Bronchial smooth muscle cell (primary cell): ENCODE measurements at places on chromosomes 4 and X. TPM values are rescaled to one million over a fixed set of nuclear protein-coding genes. Genes with fewer than 3 reads are reported as not detected.

The GUCY1B1 gene
- 39.1 and 46.3 TPM in 2 replicates for total RNA-seq

The GC gene
- not detected in 2 replicates for total RNA-seq

The FOXP3 gene
- not detected in 2 replicates for total RNA-seq

The TRPC5OS gene
- total RNA-seq = not detected in 2 replicates

The TLR2 gene
- total RNA-seq = 0.17 and 0.32 TPM in 2 replicates

The SSX2B gene
- total RNA-seq = not detected in 2 replicates

The FAM9C gene
- total RNA-seq = under 0.01 and 0.16 TPM in 2 replicates

The MAGEB2 gene
- not detected in 2 replicates for total RNA-seq

The CSN1S1 gene
- not detected in 2 replicates for total RNA-seq

The RBMX2 gene
- 38.9 and 42.6 TPM in 2 replicates for total RNA-seq

The PALLD gene
- total RNA-seq = 48.2 and 62.4 TPM in 2 replicates

The DMRTC1 gene
- total RNA-seq = not detected in 2 replicates

The SRPK3 gene
- total RNA-seq = 0.32 and 0.43 TPM in 2 replicates

The PCDH7 gene
- total RNA-seq = 10.9 and 78.5 TPM in 2 replicates

The UGT2B17 gene
- total RNA-seq = not detected in 2 replicates

The LRIT3 gene
- under 0.01 TPM in 2 replicates for total RNA-seq

The USP17L22 gene
- not detected in 2 replicates for total RNA-seq

The HSFX3 gene
- total RNA-seq = not detected in 2 replicates

The GPRIN3 gene
- total RNA-seq = under 0.01 TPM in 1 of 2 replicates, not detected in the other

The BMPR1B gene
- 0.09 and 0.47 TPM in 2 replicates for total RNA-seq

The DRD5 gene
- total RNA-seq = not detected in 2 replicates

The LNX1 gene
- total RNA-seq = 0.77 and 1.7 TPM in 2 replicates

The CXXC4 gene
- not detected in 2 replicates for total RNA-seq

The CFI gene
- total RNA-seq = 1.8 and 4.9 TPM in 2 replicates

The NCAPG gene
- total RNA-seq = 1.4 and 4.7 TPM in 2 replicates

The ASMT gene
- total RNA-seq = 0.09 TPM in 1 of 2 replicates, not detected in the other

The SOWAHD gene
- total RNA-seq = under 0.01 and 0.09 TPM in 2 replicates

The MYOZ2 gene
- total RNA-seq = under 0.01 TPM in 1 of 2 replicates, not detected in the other
